Inflammatory macrophage treated with lipopolysaccharide for 4 hours (primary cell): ENCODE measurements at places on chromosomes 13 and 19.

GRCh38 chr13:51539887-51540286 is 44.4 kb upstream of the WDFY2 start:
- DNase-seq, result no peak

DNA sequence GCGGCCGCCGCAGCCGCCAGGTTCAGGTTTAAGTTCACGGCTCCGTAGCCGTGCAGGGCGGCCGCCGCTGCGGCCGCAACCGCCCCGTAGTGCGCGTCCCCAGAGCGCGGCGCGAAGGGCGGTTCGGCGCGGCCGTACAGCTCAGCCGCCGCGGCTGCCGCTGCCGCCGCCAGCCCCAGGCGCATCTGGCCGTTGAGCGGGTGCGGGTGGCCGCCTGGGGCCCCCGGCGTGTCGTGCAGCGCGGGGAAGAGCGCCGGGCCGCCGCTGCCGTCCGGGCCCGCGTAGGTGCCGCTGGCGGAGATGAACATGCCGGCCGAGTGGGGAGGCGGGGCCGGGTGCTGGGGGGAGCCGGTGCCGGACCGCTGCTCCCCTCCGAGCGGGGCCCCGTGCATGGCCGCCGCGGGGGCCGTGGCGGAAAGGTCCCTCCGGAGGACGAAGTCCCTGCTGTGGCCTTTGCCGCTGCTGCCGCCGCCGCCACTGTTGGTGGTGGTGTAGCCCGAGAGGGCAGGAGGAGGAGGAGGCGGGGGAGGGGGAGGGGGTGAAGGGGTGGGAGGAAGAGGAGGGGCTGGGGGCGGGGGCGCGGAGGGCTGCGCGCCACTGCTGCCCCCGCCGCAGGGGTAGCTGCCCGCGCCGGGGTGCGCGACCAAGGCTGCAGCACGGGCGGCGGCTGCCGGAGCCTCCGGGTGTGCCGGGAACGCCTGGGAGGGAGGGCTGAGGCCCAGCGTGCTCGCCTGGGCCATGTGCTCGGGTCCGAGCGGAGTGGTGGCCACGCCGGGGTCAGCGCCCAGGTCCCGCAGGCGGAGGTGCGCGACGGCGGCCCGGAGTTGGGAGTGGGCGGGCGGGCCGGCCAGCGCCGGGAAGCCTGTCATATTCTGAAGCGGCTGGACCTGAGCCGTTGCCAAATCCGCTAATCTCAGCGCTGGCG is 654 bp downstream of the ZIC5 start:
- no peak for DNase-seq

GRCh38 chr13:65650321-65650720 is 1579.8 kb downstream of the PCDH9 start:
- no peak for DNase-seq

DNA sequence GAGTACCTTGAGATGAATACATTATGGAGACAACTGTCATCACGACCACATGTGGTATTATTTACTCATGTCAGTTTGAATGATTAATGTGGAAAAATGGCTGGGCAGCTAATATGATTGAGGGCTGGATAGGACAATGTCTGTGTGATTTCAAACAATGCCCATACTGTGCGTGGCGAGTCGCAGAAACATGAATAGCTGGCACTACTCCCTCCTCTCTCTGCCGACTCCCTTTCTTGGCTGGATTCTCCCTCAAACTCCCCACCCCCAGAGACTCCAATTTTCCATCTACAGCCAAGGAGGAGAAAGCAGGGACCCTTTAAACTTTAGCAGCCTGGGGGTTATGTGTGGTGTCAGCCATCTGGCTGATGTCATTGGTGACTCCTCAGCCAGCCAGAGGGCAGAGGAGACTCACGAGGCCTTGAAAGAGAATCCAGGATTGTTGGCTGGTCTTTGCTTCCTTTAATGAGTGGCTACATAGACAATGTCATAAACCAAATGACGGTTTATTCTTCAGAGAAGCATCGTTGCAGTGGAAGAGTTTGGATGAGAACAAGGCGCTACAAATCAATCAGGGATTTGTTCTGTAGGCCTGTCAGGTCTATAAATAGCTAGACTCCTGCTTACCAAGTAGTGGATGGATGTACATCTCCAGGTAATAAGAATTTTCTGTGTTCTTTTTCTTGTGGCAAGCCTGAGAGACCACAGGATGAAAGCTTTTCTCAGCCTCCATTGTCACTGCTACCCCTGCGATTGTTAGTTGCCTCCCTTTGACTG is 165.6 kb downstream of the DLEU7 start:
- DNase-seq, result no peak

- DNase-seq, result no peak
Observed at GRCh38 chr13:94662274-94662945, 49.9 kb downstream of the SOX21 start.
